ENCODE measurements at places on chromosomes 4 and X. TPM values are rescaled to one million over a fixed set of nuclear protein-coding genes. Genes with fewer than 3 reads are reported as not detected.

DNA sequence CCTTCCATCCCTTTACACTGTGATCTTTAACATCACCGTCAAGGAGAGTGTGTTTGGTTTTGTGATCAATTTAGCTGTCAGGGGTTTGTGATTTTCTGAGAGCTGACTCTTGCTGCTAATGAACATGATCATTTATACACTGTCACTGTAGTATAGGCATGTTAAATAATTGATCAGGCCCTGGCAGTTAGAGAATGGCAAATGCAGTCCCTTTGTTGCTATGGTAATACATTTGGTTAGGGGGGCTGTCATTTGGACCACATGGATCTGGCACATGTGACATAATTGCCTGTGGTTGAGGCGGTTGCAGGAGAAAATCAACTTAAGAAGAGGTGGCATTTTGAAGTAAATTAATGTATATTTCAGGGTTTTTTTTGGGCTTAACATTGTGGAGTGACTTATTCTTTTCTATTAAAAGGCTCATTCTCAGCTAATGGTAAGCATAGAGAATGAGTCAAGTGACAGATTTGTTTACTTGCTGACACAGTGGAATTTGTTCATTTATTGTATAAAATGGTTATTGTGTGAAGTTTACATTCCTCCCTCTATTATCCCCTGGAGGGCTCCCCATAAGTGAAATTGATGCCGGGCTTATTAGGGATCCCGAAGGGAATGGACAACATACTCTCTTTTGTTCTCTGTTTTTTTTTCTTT is 114.0 kb downstream of the FHIP1A start:
- no peaks in the 10 kb centered on the region for H3K36me3 ChIP-seq
- H3K4me1 ChIP-seq: no peaks in the 10 kb centered on the region
- no peaks in the 10 kb centered on the region for H3K27me3 ChIP-seq
- H3K4me3 ChIP-seq: no peak overlapping the region
- no peak overlapping the region for H3K27ac ChIP-seq

DNA sequence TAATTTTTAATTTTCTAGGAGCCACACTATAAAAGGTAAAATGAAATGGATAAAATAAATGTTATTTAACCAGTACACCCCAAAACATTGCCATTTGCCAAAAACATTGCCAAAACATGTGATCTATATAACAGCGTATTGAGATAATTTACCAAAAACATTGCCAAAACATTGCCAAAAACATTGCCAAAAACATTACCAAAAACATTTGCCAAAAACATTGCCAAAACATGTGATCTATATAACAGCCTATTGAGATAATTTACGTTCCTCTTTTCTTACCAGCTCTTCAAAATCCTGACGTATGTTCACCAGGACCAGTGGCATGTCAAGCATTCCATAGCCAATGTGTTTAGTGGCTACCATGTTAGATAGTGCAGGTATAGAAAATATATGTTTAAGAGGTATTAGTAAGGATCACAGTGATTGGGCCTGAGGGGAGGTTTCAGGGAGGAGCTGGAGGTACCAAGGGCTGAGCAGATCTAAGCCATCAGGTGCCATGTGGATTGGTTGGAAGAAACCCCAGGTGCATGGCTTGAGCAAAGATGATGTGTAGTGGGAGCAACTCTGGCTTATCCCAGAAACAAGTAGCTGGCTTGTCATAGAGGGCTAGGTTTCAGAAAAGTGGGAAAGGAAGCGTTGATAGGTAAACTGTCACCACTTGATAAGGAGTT is 42.6 kb downstream of the RAPGEF2 start:
- DNase-seq: no peak
- H3K36me3 ChIP-seq: no peaks in the 10 kb centered on the region
- H3K27ac ChIP-seq: no peak overlapping the region

- peaks cover 4% of the 10 kb centered on the region for H3K27me3 ChIP-seq
- no peaks in the 10 kb centered on the region for H3K4me1 ChIP-seq
- no peak overlapping the region for H3K27ac ChIP-seq
- no peak for DNase-seq
- H3K4me3 ChIP-seq: no peak overlapping the region
Observed at GRCh38 chr4:17664755-17665154, 50.3 kb downstream of the MED28 start.

DNA sequence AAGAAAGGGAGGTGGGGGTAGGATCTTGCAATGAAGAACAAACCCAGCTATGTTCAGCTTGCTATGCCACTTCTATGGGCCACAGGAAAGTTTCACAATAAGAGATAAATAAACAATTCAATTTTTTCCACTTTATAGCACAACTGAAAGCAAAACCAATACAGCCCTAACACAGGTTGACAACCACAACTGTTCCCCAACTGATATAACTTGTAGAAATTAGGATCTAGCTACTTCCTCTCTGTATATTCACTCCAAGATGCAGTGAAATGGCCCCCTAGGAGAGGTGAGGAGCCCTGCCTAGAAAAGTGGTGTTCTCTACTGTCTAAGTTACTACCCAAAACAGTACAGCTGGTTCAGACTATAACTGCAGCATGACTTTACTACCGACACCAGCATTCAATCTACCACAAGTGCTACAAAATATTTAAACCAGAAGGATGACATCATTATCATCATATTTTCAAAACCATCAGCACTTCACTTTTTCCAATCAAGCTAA is 77.0 kb downstream of the FBXW7 start:
- no peaks in the 10 kb centered on the region for H3K27me3 ChIP-seq
- no peak for DNase-seq
- peak overlapping the region; percentile 57 for H3K4me3 ChIP-seq
- no peaks in the 10 kb centered on the region for H3K36me3 ChIP-seq
- peaks cover 25% of the 10 kb centered on the region for H3K4me1 ChIP-seq

DNA sequence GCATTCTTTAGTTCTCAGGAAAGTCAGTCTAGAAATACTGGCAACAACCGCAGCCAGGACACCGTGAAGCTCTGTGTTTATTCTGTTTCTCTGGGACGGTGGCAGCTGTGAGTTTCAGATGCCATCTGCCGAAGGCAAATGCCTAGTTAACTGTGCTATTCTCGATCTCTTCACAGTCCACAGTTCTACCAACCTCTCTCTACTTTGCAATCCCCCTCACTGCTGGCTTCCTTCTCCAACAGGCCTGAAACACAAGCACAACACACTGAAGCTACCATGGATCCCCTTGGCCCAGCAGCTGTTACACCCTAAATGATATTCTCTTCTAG is 118.8 kb downstream of the ZNF827 start:
- no peak for DNase-seq
- H3K27me3 ChIP-seq: no peaks in the 10 kb centered on the region
- no peak overlapping the region for H3K27ac ChIP-seq
- H3K36me3 ChIP-seq: peaks cover 4% of the 10 kb centered on the region
- H3K4me3 ChIP-seq: no peak overlapping the region

The GAB3 gene
- polyA plus RNA-seq: 0.07 TPM

- H3K4me3 ChIP-seq: no peak overlapping the region
- no peaks in the 10 kb centered on the region for H3K4me1 ChIP-seq
- H3K36me3 ChIP-seq: no peaks in the 10 kb centered on the region
- H3K27me3 ChIP-seq: no peaks in the 10 kb centered on the region
- no peak overlapping the region for H3K27ac ChIP-seq
Observed at GRCh38 chrX:133645977-133646718, 230.9 kb upstream of the GPC4 start.

DNA sequence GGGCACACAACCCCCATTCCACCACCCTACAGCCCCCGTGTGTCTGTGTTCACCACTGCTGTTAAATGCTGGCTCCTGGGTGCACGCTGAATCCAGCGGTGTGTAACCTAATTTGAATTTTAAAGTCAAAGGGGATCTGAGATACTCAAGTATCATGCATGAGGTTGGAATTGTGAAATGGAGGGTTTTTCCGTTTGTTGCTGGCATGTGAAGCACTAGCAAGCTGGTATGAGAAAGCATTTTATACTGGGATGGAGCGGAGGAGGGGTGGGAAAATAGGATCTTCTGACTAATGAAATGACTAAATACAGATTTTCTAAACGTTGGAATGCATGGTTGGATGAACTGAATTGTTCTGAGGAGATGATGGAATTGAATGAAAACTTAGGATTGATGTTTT is 36.9 kb upstream of the FAT1 start:
- H3K27me3 ChIP-seq: no peaks in the 10 kb centered on the region
- H3K27ac ChIP-seq: no peak overlapping the region
- H3K4me3 ChIP-seq: no peak overlapping the region
- H3K4me1 ChIP-seq: no peaks in the 10 kb centered on the region
- H3K36me3 ChIP-seq: no peaks in the 10 kb centered on the region

DNA sequence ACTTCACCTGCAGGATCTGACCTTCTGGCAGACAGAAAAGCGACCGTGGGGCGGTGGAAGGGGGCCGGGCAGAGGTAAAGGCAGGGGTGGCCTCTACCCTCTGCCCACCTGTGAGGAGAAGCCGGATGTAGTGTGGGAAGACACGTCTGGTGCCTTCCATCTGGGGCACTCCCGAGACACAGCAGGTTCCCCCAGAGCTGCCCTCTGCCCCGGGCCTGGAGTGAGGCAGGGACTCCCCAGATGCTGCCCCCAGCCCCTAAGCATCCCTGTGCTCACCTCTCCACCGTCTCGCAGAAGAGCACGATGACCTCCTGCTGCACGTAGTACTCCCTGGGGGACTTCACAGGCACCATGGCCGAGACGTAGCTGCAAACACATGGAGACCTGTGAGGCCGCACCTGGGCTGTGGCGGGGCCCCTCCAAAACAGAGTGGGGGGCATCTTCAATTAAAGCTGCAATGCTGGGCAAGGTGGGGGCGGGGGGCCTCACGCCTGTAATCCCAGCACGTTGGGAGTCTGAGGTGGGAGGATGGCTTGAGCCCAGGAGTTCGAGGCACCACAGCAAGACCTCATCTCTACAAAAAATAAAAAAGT is 75.3 kb upstream of the MXD4 start:
- H3K4me3 ChIP-seq: no peak overlapping the region
- DNase-seq: no peak
- peaks cover 20% of the 10 kb centered on the region for H3K36me3 ChIP-seq
- no peaks in the 10 kb centered on the region for H3K27me3 ChIP-seq
- no peak overlapping the region for H3K27ac ChIP-seq

DNA sequence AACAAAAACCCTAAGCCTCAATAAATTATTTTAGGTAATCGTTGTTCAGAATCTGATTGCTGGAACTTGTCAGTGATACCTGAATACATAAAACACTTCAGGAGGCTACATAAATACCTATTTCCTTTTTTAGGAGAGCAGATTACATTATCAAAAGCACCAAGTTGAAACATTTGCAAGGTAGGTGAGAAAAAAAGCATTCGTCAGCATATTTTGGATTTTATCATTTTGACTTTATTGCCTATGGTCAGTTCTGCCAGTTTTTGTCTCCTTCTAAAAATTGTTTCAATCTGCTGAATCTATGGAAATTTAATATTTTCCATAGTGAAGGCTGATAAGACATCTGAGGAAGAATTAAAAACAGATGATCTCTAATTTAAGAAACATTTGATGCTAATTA is 16.5 kb upstream of the MAD2L1 start:
- H3K27ac ChIP-seq: no peak overlapping the region
- H3K36me3 ChIP-seq: no peaks in the 10 kb centered on the region
- no peaks in the 10 kb centered on the region for H3K27me3 ChIP-seq
- H3K4me3 ChIP-seq: no peak overlapping the region

DNA sequence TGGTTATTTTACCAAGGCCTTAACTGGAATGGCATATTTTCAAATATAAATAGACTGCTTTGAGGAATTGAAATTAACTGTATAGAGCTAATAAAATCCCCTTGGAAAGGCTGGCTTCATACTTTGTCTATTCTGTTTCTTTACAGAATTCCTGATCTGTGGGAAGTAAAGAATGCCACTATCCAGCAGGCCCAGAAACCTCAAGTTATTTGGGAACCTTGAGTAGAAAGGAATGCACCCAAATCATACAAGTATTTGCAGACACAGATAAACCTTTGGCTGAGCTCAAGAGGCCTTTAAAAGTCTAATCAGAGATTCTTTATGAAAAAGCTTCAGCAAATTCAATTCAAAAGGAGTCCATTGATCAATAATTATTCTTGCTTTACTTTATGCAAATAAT is 975.7 kb upstream of the PABPC4L start:
- no peak for DNase-seq
- H3K4me1 ChIP-seq: no peaks in the 10 kb centered on the region
- no peak overlapping the region for H3K4me3 ChIP-seq
- no peaks in the 10 kb centered on the region for H3K36me3 ChIP-seq

The EVC gene
- not detected for polyA plus RNA-seq

The MBNL3 gene
- 15.1 TPM for polyA plus RNA-seq

DNA sequence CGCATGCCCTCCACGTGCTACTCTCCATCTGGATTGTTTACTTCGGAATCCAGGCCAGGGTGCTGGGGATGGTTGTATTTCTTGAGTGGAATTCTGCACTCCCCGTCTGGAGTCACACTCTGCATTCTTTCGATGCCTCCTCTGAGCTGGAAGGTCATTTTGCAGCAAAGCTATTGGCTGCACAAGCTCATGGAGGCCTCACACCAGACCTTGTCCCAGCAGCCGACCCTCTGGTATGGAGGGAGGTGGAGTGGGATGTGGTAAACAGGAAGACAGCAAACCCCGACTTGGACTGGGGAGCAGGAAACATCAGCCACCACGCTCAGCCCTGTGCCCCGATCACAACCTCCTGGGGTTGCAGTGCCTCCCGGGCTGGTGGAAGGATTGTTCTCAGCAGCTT is 225.3 kb upstream of the LNX1 start:
- H3K4me3 ChIP-seq: no peak overlapping the region
- H3K27me3 ChIP-seq: no peaks in the 10 kb centered on the region
- no peak for DNase-seq
- H3K4me1 ChIP-seq: no peaks in the 10 kb centered on the region
- no peaks in the 10 kb centered on the region for H3K36me3 ChIP-seq
- no peak overlapping the region for H3K27ac ChIP-seq

The ANK2 gene
- polyA plus RNA-seq: not detected

The ZFP92 gene
- polyA plus RNA-seq: 0.14 TPM

The CT45A1 gene
- not detected for polyA plus RNA-seq

DNA sequence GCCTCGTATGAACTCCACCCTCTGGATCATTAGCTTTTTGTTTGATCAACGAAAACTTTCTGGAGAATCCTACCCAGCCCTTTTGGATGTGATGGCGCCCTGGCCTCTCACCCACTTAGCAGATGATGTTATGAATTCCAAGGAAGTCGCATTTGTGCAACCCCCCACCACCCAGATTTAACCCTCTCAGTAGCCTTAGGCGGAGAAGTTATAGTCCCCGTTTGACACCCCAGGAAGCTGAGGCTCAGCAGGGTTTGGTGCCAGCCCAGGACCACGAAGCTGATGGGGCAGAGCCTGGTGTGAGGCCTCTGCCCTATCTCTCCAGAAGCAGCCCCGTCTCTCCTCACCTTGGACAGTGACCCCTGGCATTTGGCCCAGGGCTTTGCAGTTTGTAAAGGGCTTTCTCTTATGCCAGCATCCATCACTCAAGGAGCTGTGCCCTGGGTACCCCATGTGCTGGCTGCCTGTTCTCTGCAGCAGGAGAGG is 1.0 kb downstream of the WFS1 start:
- no peak for DNase-seq
- no peaks in the 10 kb centered on the region for H3K36me3 ChIP-seq

GRCh38 chr4:118738090-118738489 is 52.9 kb downstream of the METTL14 start:
- no peak overlapping the region for H3K27ac ChIP-seq
- no peak overlapping the region for H3K4me3 ChIP-seq
- H3K27me3 ChIP-seq: no peaks in the 10 kb centered on the region
- no peaks in the 10 kb centered on the region for H3K4me1 ChIP-seq

Data from CD4-positive, CD25-positive, alpha-beta regulatory T cell (primary cell).